ENCODE measurements at places on chromosomes 5 and 9. TPM values are rescaled to one million over a fixed set of nuclear protein-coding genes. Genes with fewer than 3 reads are reported as not detected.

NKD2 gene
- total RNA-seq: 6.5 TPM

ANKRD31 gene
- total RNA-seq: not detected

AGTPBP1 gene
- 28.3 TPM for total RNA-seq

TAL2 gene
- not detected for total RNA-seq

ATP10B gene
- 0.43 TPM for total RNA-seq

PJA2 gene
- 56.1 TPM for total RNA-seq

ACTBL2 gene
- total RNA-seq: not detected

MOB3B gene
- total RNA-seq: 2.4 TPM

TMEM141 gene
- 10.9 TPM for total RNA-seq

PTAR1 gene
- total RNA-seq: 13.3 TPM

ZNF79 gene
- 2.9 TPM for total RNA-seq

MPDZ gene
- total RNA-seq: 46.2 TPM

GCNT1 gene
- total RNA-seq: 0.21 TPM

GRCh38 chr9:96136992-96137670 lies 164.8 kb downstream of the HSD17B3 start:
- H3K27me3 ChIP-seq: no peaks in the 10 kb centered on the region
- no peak for DNase-seq
- peaks cover 31% of the 10 kb centered on the region for H3K4me1 ChIP-seq
- no peaks in the 10 kb centered on the region for H3K36me3 ChIP-seq
- no peak overlapping the region for H3K27ac ChIP-seq

DNA sequence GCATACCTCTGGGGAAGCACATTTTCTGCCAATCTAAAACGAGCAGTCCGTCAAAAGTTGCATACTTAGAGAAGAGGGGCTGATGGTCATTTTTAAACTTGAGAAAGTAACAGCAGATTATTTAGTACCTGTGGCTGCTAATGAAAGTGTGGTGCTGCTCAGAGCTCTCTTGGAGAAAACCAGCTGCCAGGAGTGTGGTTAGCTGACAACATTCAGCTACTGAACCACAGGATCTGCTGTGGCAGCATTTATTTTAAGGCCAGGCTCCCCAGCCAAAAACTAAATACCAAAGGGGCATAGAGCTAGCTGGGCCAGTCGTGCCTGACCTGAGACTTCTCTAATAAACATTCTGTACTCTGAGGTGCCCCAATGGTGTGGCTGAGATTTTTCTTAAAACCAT lies 203.6 kb downstream of the EDIL3 start:
- H3K4me3 ChIP-seq: no peak overlapping the region
- no peaks in the 10 kb centered on the region for H3K4me1 ChIP-seq
- no peaks in the 10 kb centered on the region for H3K27me3 ChIP-seq
- no peak for DNase-seq
- no peaks in the 10 kb centered on the region for H3K36me3 ChIP-seq
- H3K27ac ChIP-seq: no peak overlapping the region

DNA sequence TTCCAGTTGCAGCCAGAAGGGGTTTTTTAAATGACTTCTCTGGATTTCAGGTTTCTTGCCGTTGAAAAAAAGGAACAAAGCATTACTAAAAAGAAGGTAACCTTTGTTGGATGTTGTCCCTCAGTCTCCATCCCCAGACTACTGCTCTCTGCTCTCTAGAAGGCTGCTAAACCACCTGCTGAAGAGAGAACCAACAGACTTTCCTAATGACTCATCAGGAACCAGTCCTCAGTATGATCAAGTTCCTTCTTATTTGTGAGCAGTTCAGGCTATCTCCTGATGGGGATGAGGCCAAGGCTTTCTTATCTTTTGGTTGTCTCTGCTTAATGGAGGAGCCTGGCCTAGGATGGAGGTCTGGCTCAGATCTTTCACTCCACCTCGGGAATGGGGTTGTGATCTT lies 4.1 kb downstream of the KIF4B start:
- DNase-seq: no peak
- H3K27me3 ChIP-seq: no peaks in the 10 kb centered on the region
- H3K27ac ChIP-seq: no peak overlapping the region
- H3K36me3 ChIP-seq: no peaks in the 10 kb centered on the region
- H3K4me3 ChIP-seq: no peak overlapping the region

- no peak overlapping the region for H3K27ac ChIP-seq
- H3K4me1 ChIP-seq: peaks cover 15% of the 10 kb centered on the region
- H3K36me3 ChIP-seq: no peaks in the 10 kb centered on the region
- H3K4me3 ChIP-seq: no peak overlapping the region
- no peak for DNase-seq
Measured at GRCh38 chr5:173468821-173469251, 140.6 kb upstream of the STC2 start.

DNA sequence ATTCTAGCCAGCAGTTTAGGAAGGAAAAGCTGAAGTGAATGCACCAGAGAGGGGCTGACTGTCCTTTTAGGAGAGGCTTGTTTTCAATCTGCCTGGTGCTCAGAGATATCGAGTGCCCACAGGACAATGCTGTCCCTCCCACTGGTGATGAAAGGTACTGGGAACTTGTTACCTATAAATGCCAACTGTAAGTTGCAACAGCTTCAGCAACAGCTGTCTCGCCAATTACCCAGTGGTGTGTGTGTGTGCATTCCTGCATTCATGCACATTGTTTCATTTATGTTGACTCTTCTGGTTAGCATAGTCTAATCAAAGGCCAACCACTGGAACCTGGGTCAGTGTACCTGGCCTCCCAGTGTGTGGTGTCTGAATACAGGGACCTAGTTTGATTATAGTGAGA lies 161.1 kb downstream of the CSNK1G3 start:
- H3K27me3 ChIP-seq: no peaks in the 10 kb centered on the region
- H3K4me3 ChIP-seq: no peak overlapping the region
- no peak for DNase-seq
- H3K4me1 ChIP-seq: no peaks in the 10 kb centered on the region

DNA sequence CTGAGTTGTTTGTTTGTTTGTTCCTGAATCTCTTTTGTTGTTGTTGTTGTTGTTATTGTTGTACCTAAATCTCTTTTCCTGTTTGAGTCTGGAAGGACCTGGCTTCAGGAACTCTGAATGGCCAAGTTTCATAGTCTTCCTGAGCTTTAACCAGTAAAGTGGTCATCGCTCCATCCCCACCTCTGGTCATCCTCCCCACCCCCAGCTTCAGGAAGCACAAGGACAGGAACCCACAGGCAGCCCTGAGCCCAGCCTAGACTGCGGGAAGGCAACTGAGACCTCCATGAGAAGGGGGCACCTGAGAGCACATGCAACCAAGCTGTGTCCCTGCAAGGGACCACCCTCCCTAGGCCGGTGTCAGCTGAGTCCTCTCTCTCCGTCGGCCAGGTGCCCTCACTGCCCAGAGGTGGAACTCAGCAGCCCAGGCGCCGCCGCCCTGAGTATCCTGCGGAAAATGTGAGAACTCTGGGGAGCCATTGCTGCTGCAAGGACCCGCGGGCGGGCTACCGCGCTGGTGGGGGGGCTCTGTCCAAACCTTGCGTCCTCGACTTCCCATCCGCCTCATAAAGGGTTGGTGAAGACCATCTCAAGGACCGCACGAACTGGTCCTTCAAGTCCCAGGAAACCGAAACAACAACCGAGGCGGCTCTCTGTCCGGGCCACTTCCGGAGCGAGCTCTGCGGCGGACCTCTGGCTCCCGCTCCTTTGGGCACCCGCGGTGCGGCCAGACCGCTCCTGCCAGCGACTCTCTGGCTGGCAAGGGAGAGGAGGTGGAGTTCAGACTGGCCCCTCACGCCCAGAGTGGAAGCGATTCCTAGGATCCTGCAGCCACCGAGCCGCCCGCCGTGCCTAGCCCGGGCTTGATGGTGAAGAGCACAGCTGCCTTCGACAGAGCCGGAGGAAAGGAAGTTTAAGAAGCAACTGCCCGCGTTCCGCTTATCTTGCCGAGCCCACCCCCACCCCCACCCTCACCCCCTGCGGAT lies 4.2 kb downstream of the BARX1 start:
- H3K36me3 ChIP-seq: no peaks in the 10 kb centered on the region
- DNase-seq: no peak
- H3K4me3 ChIP-seq: peak overlapping the region; percentile 60
- no peak overlapping the region for H3K27ac ChIP-seq

- H3K4me3 ChIP-seq: no peak overlapping the region
- no peaks in the 10 kb centered on the region for H3K27me3 ChIP-seq
- no peaks in the 10 kb centered on the region for H3K36me3 ChIP-seq
- DNase-seq: no peak
- no peaks in the 10 kb centered on the region for H3K4me1 ChIP-seq
Measured at GRCh38 chr9:124570942-124571666, 63.9 kb upstream of the NR5A1 start.

DNA sequence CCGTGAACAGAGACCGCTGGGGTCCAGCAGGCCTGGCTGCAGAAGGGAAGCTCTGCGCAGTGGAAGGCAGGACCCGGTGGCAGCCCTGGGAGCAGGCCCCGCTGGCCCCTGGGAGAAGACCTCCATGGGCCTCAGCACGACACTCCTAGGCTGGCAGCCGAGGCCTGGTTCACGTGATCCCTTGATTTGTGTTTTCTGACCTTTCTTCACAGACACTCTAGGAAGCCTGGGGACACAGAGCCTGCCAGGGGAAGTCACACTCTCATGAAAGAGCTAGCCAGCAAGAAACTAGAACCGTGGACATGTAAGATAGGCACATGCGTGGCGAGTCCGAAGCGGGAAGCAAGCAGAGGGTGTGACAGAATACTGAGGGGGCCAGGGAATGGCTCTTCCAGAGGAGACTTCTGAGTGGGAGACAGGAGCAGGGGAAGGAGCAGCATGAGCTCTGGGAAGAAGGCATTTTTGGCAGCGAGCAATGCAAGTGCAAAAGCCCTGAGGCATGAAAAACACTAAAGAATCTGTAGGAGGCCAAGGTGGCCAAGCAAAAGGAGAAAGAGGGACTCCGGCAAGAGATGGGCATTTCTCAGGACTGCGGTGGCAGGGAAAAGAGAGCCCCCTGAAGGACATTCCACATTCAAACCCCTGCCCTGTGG lies 26.6 kb upstream of the IL17B start:
- peaks cover 33% of the 10 kb centered on the region for H3K36me3 ChIP-seq
- peak overlapping the region; percentile 87 for H3K4me3 ChIP-seq
- no peaks in the 10 kb centered on the region for H3K27me3 ChIP-seq
- no peak for DNase-seq

- H3K4me1 ChIP-seq: peaks cover 19% of the 10 kb centered on the region
- no peaks in the 10 kb centered on the region for H3K36me3 ChIP-seq
- no peaks in the 10 kb centered on the region for H3K27me3 ChIP-seq
- no peak for DNase-seq
- H3K27ac ChIP-seq: peak overlapping the region; percentile 97
- peak overlapping the region; percentile 44 for H3K4me3 ChIP-seq
Measured at GRCh38 chr5:54533541-54534190, 16.1 kb downstream of the SNX18 start.

GRCh38 chr9:127485995-127486394 lies 34.7 kb downstream of the LRSAM1 start:
- no peak for DNase-seq
- H3K27me3 ChIP-seq: no peaks in the 10 kb centered on the region
- no peak overlapping the region for H3K27ac ChIP-seq
- no peak overlapping the region for H3K4me3 ChIP-seq

GRCh38 chr5:151947931-151948608 lies 23.4 kb upstream of the GLRA1 start:
- no peaks in the 10 kb centered on the region for H3K4me1 ChIP-seq
- no peak overlapping the region for H3K27ac ChIP-seq
- no peak for DNase-seq
- H3K27me3 ChIP-seq: no peaks in the 10 kb centered on the region
- H3K36me3 ChIP-seq: no peaks in the 10 kb centered on the region

- H3K4me1 ChIP-seq: no peaks in the 10 kb centered on the region
- DNase-seq: peak; percentile 25
- H3K27ac ChIP-seq: no peak overlapping the region
- no peak overlapping the region for H3K4me3 ChIP-seq
Measured at GRCh38 chr5:174315471-174315870, 270.0 kb downstream of the NSG2 start.

GRCh38 chr9:87498811-87499360 lies 1.2 kb downstream of the DAPK1 start:
- no peak for DNase-seq
- no peaks in the 10 kb centered on the region for H3K36me3 ChIP-seq
- H3K4me3 ChIP-seq: peak overlapping the region; percentile 72
- H3K27me3 ChIP-seq: no peaks in the 10 kb centered on the region
- H3K27ac ChIP-seq: peak overlapping the region; percentile 40

DNA sequence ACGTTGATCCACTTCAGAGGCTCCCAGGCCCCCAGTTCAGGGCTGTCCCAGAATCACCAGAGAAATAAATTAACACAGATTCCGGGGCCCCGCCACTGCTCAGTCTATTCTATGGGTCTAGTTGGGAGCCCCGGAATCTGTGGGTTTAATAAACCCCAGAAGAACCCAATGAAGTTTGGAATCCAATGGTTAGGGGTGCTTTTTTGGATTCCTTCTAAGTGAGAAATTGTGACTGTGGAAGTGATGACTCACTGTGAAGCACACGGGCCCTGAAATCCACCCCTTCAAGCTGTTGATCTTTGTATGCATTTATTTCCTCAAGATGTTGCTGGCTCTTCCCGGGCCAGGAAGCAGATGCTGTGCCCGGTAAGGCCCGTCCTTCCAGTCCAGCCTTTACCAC lies 57.3 kb upstream of the SLC28A3 start:
- H3K36me3 ChIP-seq: no peaks in the 10 kb centered on the region
- H3K4me1 ChIP-seq: no peaks in the 10 kb centered on the region
- no peak overlapping the region for H3K4me3 ChIP-seq
- no peak overlapping the region for H3K27ac ChIP-seq
- H3K27me3 ChIP-seq: no peaks in the 10 kb centered on the region

DNA sequence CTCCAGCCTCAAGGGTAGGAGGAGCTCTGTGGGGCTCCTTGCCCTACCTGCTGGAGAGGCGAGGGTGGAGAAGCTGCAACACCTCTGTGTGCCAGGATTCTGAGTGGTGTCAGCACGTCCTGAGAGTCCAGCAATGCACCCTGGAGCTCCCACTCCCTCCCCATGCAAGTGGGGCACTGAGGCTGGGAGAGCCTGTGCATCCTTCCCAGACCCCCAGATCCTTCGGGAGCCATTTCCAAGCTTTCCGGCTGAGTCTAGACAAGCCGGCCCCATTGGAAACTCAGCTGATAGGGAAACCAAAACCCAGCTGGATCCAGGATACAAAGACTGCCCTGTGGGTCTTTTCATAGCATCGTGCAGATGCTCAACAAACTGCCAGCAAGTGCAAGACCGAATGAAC lies 1.8 kb downstream of the FAM163B start:
- peaks cover 4% of the 10 kb centered on the region for H3K27me3 ChIP-seq
- DNase-seq: no peak
- no peak overlapping the region for H3K4me3 ChIP-seq
- no peaks in the 10 kb centered on the region for H3K4me1 ChIP-seq
- H3K27ac ChIP-seq: no peak overlapping the region

DNA sequence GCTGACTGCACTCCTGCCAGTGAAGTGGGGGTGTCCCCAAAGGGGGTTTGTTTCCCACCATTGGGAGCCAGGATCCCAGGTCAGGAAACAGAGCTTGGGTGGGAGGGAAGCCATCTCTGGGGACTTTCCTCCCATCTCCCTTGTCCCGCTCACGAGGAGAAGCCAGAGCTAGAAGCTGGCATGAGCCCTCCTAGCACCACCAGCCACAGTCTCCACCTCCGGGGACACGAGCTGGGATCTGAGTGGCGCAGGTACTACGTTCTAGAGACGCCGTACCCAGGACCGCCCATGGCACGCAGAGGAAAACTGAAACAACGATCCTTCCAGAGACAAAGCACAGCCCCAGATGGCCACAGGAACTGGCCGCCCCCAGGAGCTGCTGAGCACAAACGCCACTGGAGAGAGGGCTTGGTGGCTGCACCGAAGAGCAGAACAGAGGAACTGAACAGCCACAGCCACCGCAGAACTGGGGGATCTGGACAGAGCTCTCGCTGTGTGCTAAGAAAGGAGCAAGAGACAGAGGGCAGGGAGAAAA lies 29.8 kb downstream of the ADAMTS2 start:
- no peaks in the 10 kb centered on the region for H3K36me3 ChIP-seq
- no peak for DNase-seq
- no peaks in the 10 kb centered on the region for H3K27me3 ChIP-seq
- H3K4me1 ChIP-seq: peaks cover 4% of the 10 kb centered on the region
- H3K27ac ChIP-seq: no peak overlapping the region

All from ascending aorta (tissue), 2 donors.